Left hindlimb (tissue), 1 donor: ENCODE measurements at places on chromosomes 12 and 14.

DNA sequence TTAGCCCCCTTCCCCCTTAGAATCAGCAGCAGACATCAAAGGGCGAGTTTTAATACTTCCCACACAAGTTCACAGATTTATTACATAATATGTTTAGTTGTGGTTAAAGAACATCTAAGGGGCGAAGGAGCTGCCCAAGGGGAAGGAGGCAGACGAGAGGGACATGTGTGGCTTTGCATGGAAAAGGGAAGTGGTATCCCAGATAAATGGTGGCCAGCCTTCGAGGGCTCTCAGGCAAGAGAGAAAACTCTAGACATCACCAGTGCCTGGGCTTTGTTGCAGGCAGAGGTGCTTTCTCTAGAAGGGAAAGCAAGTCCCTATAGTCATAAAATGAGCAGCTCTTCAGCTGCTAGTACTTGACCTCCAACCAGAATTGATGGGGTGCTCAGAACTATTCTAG is 121.2 kb downstream of the CACNA1C start:
- DNase-seq: no peak

GRCh38 chr12:68962877-68963855 is 30.2 kb upstream of the CPM start:
- no peak for DNase-seq

- DNase-seq: no peak
Measured at GRCh38 chr12:58728397-58728796, 191.9 kb downstream of the LRIG3 start.

- peak; percentile 16 for DNase-seq
Measured at GRCh38 chr14:100540926-100541620, 46.1 kb downstream of the BEGAIN start.

GRCh38 chr12:88448337-88448915 is 131.8 kb downstream of the KITLG start:
- DNase-seq: no peak

DNA sequence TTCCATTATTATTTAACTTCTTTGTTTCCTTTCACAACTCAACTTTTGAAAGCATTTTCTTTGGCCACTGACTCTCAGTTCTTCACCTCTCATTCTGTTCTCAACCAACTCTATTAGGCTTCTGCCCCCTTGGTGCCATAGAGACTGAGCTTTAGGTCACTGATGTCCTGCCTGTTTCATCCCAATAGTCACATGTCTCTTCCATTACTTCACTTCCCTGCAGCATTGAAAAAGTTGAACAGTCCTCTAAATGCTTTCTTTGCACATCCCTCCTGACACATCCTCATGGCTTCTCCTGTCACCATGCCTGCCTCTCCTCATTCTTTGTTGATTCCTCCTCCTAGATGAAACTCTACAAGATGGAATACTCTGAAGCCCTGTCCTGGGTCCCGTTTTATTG is 2.7 kb downstream of the CLEC12A start:
- no peak for DNase-seq

DNA sequence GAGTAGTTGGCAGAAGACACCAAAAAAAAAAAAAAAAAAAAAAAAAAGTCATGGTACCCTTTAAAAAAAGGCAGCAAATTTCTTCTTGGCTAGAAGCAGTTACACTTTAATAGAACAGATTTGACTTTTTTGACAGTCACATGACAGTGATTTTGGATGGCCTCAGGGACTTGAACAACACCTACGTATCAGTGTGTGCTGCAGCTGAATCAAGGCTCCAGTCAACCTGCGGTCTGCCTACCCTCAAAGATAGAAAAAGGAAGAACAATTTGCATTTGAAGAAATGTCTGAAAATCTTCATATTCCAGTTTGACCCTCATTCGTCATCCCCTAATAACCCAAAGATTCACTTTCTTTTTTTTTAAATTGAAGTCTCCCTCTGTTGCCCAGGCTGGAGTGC is 53.9 kb downstream of the MDM2 start:
- no peak for DNase-seq

GRCh38 chr14:59195912-59196311 is 7.4 kb downstream of the DAAM1 start:
- no peak for DNase-seq
